ENCODE measurements at places on chromosomes 1 and 21.

DNA sequence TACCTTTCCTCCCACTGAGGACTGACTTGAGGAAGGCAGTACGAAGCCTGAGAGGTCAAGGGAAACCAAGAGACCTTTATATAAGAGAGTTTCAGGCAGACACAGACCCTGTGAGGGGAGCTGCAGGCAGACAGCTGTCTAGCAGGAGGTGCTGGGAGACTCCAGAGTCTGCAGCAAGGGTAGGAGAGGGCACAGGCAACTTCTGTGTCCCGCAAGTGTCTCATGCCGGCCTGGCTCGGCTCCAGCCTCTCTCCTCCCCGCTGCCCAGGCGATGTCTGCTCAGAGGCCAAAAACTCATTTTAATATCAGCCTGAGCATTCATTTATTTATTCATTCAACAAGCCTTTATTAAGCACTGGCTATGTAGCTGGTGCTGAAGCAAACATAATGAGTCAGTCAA lies 83.0 kb downstream of the KIRREL1 start:
- no peak for DNase-seq

GRCh38 chr1:17587693-17588047 lies 48.2 kb downstream of the ARHGEF10L start:
- no peak for DNase-seq

- DNase-seq = no peak
Measured at GRCh38 chr1:196516373-196516772, 91.9 kb downstream of the KCNT2 start.

DNA sequence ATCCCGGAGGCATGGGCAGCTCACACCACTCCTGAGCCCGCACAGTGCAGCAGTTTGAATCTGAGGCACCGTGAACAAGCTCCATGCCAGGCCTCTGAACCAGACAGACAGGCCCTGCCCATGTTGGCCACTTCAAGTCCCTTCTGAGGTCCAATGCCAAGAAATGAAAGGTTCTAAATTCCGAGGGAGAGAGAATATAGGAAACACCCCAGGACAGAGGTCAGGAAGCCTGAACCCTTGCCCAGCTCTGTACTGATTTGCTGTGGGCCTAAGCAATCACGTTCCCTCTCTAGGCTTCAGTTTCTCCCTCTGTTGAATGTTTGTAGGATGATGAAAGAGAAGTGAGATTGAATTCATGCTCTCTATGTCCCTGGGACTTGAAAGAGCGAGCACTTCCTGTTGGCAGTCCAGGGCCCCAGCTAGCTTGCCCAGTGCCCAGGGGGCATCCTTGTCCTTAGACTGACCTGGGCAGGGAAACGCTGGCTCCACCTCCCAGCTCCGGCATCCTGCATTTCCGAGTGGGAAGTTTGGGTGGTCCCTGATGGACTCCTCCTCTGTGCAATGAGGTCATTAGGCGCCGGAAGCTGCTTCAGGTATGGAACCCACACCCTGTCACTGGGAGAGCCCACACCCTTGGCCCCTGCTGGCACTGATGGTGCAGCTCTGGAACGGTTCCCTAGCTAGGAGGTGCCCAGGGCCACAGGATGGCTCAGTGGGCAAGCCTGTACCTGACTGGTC lies 242.4 kb upstream of the TMEM51 start:
- no peak for DNase-seq

DNA sequence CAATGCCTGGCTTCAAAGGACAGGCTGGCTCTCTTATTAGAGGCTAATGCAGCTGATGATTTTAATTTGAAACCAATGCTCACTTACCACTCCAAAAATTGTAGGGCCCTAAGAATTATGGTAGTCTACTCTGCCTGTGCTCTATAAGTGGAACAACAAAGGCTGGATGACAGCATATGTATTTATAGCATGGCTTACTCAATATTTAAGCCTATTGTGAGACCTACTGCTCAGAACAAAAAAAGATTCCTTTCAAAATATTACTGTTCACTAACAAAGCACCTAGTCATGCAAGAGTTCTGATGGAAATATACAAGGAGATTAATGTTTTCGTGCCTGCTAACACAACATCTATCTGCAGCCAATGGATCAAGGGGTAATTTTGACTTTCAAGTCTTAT lies 73.8 kb upstream of the DUSP10 start:
- DNase-seq = no peak

DNA sequence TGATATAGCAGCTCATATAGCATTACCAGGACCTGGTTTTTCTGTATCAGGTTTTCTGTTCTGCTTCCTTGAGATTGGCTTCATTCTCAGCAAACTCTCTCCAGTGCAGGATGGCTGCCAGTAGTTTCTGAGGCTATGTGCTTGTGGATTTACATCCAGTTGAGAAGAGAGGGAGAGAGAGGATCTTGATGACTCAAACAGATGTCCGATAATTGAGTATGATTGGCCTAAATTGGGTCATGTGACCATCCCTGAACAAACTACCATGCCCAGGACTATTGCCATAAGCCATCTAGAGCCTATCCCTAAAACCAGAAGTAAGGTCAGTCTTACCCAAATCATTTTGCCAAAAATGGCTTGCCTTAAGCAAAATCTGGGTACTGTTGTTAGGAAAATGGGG lies 18.1 kb upstream of the PSMA5 start:
- no peak for DNase-seq

DNA sequence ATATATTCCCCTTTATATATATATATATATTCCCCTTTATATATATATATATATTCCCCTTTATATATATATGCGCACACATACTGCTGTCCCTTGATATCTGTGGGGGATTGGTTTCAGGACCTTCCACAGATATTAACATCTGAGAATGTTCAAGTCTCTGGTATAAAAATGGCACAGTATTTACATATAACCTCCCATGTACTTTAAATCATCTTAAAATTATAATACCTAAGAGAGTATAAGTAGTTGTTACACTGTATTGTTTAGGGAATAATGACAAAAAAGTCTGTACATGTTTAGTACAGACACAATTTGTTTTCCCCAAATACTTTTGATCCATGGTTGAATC lies 45.8 kb downstream of the NR5A2 start:
- DNase-seq = no peak

DNA sequence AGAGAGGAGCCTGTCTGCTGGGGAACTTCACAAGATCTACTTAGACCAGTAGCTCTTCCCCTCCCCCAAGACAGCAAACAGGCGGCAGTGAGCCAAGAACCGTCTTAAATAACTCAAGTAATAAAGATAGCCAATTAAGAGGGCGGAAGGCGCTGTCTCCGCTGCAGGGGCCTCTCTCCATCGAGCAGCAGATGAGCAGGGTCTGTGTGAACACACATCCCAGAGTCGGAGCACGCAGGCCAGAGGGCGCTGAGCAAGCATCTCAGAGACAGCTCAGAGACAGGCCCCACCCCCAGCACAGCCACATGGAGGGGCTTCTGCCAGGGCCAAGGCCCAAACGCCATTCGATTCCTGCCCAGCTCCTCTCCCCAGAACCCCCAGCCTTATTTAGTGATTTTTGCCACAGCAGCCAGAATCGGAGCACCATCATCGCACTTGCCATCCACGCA lies 11.1 kb downstream of the IFFO2 start:
- DNase-seq = no peak

DNA sequence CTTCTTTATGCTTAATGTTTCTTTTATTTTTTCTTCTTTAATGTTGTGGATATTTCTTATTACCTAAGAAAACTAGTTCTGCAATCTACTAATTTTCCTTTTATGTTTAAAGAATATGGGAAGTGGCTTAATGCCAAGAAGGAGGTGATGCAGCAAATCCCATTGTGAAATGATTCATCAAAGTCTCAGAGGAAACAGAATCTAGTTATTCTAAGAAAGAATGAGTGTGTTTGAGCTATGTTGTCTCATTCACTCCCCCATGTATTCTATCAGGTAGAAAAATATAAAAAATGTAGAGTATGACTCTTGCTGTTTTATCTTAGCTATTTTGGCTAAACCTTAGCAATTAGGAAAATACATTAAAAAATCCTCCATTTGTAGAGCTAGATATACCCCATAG lies 659.9 kb upstream of the RGS18 start:
- no peak for DNase-seq

GRCh38 chr1:1307261-1307922 lies 338 bp downstream of the ACAP3 start:
- DNase-seq = no peak

GRCh38 chr1:32696041-32696440 lies 6.5 kb downstream of the SYNC start:
- DNase-seq = no peak

DNA sequence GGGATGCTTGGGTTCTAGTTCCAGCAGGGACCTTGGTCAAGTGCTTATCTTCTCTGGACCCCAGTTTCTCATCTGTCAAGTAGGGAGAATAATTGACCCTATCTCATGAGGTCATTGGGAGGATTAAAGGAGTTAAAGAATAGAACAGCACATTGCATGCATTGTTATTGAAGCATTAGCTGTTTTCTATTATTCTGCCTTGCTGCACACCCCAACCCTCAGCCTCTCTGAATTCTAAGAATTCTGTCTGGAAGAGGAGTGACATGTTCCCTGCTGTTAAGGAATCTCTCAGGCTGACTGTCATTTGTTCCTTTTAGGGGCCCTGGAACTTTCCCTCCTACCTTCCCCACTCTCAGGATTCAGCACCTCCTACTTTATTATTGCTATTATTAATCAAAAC lies 73.9 kb downstream of the NENF start:
- no peak for DNase-seq

DNA sequence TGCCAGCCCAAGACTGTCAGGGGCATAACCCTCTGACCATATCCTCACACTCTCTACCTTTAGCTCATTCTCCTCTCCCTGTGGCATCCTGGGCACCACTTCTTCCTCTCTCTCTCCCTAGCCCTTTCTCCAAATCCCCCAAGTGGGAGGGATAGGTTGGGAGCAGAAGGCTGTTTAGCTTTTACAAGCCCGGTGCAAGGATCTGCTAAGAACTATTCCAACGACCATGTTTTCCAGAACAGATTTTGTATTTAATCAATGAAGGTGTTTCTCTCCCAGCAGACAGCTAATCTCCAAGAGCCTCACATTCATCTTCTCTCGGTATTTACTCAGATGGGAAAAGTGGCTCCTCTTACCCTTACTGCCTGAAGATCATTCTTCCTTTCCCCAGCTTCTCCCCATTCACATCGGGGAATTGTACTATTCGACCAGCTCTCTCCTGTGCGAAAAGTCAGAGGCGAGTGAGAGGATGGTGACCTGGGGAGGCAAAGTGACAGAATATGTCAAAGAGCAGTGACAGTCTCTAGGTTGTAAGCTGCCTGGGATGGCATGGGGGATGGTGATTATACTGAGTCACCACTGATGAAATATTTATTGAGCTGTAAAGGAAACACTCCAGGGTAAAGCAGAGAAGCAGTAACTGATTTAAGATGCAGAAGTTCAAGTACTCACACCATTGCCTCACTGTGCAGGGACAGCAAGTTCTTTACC lies 47.0 kb upstream of the RBM15 start:
- DNase-seq = no peak

DNA sequence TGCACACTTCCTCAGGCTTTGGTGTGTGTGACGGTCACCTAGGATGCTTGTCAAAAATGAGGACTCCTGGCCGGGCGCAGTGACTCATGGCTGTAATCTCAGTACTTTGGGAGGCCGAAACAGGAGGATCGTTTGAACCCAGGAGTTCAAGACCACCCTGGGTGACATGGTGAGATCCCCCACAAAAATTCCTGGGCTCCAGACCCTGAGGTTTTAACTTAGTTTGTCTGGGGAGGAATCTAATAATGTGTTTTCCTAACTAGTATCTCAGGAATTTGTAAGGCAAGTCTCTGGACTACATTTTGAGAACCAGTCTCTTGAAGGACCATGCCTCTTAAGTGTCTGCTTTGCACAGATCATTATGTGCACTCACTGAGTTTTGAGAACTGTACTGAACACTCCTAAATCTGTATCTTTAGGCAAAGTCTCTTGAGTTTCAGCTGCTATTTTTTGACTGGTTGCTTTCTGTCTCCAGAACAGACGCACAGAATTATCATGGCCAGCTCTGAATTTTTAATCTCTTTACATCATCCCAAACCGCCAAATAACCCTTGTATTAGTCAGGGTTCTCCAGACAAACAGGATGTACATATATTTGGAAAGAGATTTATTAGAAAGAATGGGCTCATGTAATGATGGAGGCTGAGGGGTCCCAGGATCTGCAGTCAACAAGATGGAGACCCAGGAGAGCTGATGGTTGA lies 45.5 kb upstream of the VANGL1 start:
- DNase-seq = no peak

DNA sequence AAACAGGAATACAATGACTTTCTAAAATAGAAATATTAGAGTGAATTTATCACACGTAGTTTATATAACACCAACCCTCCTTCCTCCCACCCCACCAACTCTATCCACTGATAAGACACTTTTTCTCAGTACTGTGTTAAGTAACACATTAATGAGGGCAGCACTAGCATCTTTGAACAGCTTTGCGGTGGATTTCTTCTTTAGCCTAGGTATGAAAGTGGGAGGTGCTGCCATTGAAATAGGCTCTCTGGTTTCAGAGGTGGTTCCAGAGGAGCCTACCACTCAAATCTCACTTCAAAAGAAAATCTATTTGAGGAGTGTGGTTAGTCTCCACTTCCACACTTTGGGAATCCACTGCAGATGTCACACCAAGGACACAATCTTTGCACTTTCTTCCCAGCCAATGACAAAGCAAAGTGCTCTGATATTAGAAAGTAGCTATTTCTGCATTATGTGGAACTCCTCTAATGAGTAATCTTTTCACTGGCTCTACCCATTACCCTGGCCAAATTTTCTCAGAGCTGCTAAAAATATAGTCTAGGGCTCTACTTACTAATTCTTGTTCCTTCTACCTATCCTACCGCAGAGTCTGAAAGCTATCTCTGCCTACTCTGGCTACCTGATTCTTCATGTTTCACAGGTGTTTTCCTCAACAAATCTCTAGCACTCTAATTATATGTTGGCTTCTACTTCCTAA lies 1667.8 kb downstream of the MRPL39 start:
- DNase-seq = no peak

GRCh38 chr1:110875216-110875731 lies 2.3 kb downstream of the CD53 start:
- no peak for DNase-seq

DNA sequence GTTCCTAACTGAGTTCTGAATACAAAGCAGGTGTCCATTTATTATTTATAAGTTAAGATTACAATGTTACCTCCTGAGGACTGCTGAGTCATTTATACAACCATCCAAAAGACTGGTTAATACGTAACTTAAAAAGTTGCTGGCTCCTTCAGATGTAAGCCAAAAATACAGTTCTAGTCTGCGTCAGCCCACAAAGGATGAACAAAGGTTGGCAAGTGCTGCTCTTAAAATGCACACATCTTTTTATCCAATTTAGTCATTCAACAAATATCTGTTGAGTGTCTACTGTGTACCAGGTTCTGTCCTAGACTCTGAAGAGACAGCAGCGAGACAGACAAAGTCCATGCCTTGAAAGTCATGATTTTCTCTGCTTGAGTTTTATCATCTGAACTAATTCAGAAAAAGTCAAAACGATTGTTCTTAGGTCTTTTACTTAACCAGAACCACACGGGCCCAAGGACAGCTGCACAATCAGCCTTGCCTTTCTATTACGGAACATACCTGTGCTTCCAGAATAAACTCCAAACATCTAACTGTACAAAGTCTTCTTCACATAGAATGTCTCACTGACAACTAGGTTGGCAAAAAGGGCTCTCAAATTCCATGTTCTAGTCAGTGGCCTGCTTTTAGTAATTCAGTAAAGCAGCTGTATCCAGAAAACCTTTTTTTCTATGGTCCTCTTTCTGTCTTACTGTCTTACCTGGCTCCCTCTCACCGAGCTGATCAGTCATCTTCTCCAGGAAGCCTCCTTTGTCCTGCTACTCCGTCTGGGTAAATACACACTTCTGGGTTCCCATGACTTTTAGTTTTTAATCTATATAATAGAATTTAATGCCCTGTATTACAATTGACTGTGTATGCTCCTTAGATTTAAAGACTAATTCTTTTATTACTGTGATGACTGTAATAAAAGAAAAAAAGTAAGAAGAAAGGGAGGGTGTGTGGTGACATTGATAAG lies 15.5 kb upstream of the CNN3 start:
- DNase-seq = no peak

Data from stimulated activated CD4-positive, alpha-beta T cell treated with anti-CD3 and anti-CD28 coated beads, Interleukin-1b, Interleukin-23, amount 100 ng/mL, for 4 hours (primary cell).